ENCODE measurements at places on chromosomes 2 and 18.

DNA sequence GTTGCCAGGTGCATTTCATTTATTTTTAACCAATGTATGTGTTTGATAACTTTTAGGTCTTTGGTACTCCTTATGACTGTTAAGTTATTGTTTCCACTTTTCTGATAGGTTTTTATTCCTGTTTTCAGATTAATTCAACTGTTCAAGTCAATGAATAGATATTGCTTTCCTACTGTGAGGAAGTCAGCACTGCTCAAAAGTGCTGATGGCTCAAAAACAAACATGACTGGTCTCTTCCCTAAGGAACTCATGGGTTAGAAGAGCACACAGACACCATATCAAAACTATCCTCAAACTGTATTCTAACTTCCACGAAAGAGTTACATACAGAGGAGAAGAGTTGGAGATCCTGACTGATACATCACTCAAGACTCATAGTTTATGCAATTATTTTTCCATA lies 39.9 kb upstream of the REG3G start:
- DNase-seq = no peak

DNA sequence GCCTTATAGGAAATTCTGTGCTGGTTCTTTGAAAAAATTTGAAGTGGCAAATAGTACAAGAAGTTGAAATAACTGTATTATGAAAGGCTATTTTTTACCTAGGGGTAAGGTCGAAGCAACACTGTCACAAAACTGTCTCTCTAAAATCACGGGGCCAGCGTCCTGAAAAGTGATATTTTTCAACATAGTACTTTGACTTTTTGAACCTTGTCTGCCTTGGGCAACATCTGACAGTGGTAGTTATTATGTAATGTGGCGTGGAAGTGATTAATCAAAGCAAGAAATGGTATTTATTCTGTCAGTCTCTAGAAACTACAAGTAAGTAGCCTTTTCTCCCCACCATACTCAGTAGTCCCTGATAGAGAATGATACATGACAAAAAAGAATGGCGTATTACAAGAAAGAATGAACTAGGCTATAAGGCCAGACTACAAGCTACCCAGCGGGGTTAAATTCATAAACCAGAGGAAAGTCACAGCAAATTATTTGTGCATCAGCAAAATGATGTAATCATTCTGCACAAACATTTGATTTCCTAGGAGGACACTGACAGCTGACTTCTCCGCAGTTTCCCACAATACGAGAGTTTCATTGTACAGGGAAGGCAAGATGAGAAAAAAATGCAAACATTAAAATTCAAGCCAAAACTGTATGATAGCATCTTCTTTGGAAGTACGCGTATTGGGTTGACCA lies 9.8 kb downstream of the GEN1 start:
- DNase-seq = no peak

GRCh38 chr2:8822218-8822617 lies 15.2 kb downstream of the KIDINS220 start:
- DNase-seq = no peak

GRCh38 chr18:7158216-7158615 lies 40.6 kb upstream of the LAMA1 start:
- DNase-seq = no peak

GRCh38 chr2:71788186-71788525 lies 334.8 kb downstream of the DYSF start:
- DNase-seq = no peak

Data from stimulated activated CD8-positive, alpha-beta memory T cell treated with anti-CD3 and anti-CD28 coated beads, Interleukin-4, amount 100 ng/mL, for 4 hours (primary cell).